Tracheal epithelial cell (primary cell): ENCODE measurements at places on chromosomes 5 and 9. TPM values are rescaled to one million over a fixed set of nuclear protein-coding genes. Genes with fewer than 3 reads are reported as not detected.

Gene SYK
- total RNA-seq: 15.2 and 28.3 TPM in 2 replicates

Gene CATSPER3
- total RNA-seq: under 0.01 TPM in 1 of 2 replicates, not detected in the other

Gene IL13
- not detected in 2 replicates for total RNA-seq

Gene CSF2
- 69.2 TPM in 1 of 2 replicates, not detected in the other for total RNA-seq

Gene CCL21
- total RNA-seq: not detected in 2 replicates

Gene PCDHGA5
- 0.24 TPM in 1 of 2 replicates, not detected in the other for total RNA-seq

Gene FAM13B
- 7.5 and 8.9 TPM in 2 replicates for total RNA-seq

Gene DDX4
- not detected in 2 replicates for total RNA-seq

Gene C8G
- total RNA-seq: not detected in 2 replicates

Gene PCDHAC2
- total RNA-seq: 1.9 and 16.0 TPM in 2 replicates

Gene MAMDC2
- total RNA-seq: 2.3 and 9.6 TPM in 2 replicates

Gene ANKDD1B
- 0.72 and 1.5 TPM in 2 replicates for total RNA-seq

Gene BTNL8
- 0.24 TPM in 1 of 2 replicates, not detected in the other for total RNA-seq

Gene EXOC3
- 30.3 and 37.4 TPM in 2 replicates for total RNA-seq

Gene AJM1
- 1.1 and 1.7 TPM in 2 replicates for total RNA-seq

Gene TOMM5
- 143 and 146 TPM in 2 replicates for total RNA-seq

Gene C5orf52
- total RNA-seq: not detected in 2 replicates

Gene CAPSL
- not detected in 2 replicates for total RNA-seq

Gene SUB1
- total RNA-seq: 150 and 182 TPM in 2 replicates

Gene IL4
- not detected in 2 replicates for total RNA-seq

Gene ECSCR
- total RNA-seq: not detected in 2 replicates

Gene CEMIP2
- total RNA-seq: 32.8 and 50.6 TPM in 2 replicates

Gene ORM1
- total RNA-seq: not detected in 2 replicates

Gene PCDHA10
- total RNA-seq: under 0.01 and 0.48 TPM in 2 replicates

Gene PCDHGB2
- total RNA-seq: under 0.01 TPM in 1 of 2 replicates, not detected in the other

Gene ITK
- not detected in 2 replicates for total RNA-seq

Gene LHX6
- under 0.01 TPM in 1 of 2 replicates, not detected in the other for total RNA-seq

Gene POLR1E
- total RNA-seq: 33.7 and 36.2 TPM in 2 replicates

Gene RFX3
- total RNA-seq: 1.2 and 2.1 TPM in 2 replicates

Gene SMIM3
- 7.0 and 10.8 TPM in 2 replicates for total RNA-seq

Gene OLFM1
- total RNA-seq: 0.48 TPM in 1 of 2 replicates, not detected in the other

Gene PCDHB7
- total RNA-seq: under 0.01 TPM in 1 of 2 replicates, not detected in the other

Gene FRMD3
- 0.43 and 0.48 TPM in 2 replicates for total RNA-seq

Gene PRUNE2
- under 0.01 and 7.7 TPM in 2 replicates for total RNA-seq

Gene FOXD4L5
- total RNA-seq: 0.24 TPM in 1 of 2 replicates, not detected in the other

Gene LMBRD2
- total RNA-seq: 7.5 and 17.4 TPM in 2 replicates

Gene LCN1
- not detected in 2 replicates for total RNA-seq
